ENCODE measurements at places on chromosomes 1 and 21. TPM values are rescaled to one million over a fixed set of nuclear protein-coding genes. Genes with fewer than 3 reads are reported as not detected.

SPATA46 gene
- 0.49 TPM for total RNA-seq

TNFRSF8 gene
- 0.47 TPM for total RNA-seq

CD1D gene
- total RNA-seq, result not detected

LENEP gene
- total RNA-seq, result 0.89 TPM

HJV gene
- 0.32 TPM for total RNA-seq
